ENCODE measurements at places on chromosomes 2 and 18.

DNA sequence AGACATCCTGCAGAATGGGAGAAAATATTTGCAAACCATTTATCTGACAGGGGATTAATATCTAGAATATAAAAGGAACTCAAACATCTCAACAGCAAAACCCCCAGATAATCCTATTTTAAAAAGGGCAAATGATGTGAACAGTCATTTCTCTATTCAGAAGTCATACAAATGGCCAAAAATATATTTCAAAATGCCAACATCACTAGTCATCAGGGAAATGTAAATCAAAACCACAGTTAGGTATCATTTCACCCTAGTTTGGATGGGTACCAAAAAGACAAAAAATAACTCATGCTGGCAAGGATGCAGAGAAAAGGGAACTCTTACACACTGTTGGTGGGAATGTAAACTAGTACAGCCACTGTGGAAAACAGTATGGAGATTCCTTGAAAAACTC, 70.0 kb downstream of the TBR1 start:
- no peak for DNase-seq

- no peak for DNase-seq
Measured at GRCh38 chr2:59900728-59901452, 652.6 kb downstream of the BCL11A start.

GRCh38 chr2:167916756-167917155, 330.6 kb downstream of the STK39 start:
- DNase-seq: no peak

DNA sequence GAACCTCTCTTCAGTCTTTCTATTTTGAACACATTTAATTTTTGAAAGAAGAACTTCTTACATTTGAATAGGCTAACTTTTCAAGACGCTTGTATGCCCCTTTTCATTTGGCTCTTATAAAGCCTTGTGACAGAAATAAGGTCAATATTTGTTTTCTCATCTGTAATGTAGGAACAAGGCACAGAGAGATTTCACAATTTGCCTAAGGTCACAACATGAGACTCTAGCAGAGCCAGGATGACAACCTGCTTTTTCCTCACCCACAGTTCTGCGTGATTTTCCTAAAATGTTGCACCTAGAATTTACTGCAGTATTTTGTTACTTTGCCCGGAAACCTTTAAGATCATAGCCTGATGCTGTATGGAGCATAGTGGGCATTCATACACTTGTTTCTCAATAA, 67.4 kb downstream of the TXNL1 start:
- no peak for DNase-seq

DNA sequence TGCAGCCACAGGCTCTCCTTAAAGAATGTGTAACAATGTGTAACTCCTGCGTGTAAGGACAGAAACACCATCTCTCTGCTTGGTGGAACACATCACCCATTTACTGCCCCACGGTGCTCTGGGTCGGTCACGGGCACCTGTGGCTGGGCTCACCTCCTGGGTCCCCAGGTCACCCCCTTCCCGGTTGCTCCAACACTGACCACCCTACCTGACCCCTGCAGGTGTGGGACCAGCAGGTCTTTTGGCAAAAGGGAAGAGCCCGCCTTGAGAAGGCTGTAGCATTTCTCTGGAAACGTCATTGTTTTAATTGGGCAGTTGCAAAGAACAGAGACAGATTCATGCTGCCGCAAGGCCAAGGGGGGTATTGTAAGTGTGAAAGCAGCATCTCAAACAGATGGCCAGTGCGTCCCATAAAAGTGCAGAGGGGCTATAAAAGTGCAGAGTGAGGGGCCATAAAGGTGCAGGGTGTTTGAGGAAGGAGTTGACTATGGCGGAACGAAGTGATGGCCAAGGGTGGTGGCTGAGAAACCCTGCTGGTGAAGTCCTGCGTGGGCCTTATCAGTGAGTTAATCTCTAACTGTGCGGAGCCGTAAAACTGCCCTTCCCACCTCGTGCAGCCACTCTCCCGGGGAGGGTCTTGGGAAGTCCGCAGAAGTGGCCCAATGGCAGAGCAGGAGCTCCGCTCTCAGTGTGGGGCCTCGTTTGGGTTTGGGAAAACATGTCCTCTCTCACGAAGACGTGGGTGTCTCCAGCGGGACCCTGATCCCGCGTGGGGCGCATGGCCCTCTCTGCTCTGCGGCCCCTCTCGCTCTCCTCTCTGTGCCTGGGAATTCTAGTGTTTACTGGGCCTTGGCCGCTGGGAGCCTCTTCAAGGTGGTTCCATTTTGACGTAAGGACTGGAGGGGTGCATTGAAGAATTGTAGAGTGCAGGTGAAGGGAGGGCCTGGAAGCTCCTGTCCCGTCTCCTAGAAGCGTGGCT, 13.7 kb upstream of the NEU4 start:
- DNase-seq: no peak

DNA sequence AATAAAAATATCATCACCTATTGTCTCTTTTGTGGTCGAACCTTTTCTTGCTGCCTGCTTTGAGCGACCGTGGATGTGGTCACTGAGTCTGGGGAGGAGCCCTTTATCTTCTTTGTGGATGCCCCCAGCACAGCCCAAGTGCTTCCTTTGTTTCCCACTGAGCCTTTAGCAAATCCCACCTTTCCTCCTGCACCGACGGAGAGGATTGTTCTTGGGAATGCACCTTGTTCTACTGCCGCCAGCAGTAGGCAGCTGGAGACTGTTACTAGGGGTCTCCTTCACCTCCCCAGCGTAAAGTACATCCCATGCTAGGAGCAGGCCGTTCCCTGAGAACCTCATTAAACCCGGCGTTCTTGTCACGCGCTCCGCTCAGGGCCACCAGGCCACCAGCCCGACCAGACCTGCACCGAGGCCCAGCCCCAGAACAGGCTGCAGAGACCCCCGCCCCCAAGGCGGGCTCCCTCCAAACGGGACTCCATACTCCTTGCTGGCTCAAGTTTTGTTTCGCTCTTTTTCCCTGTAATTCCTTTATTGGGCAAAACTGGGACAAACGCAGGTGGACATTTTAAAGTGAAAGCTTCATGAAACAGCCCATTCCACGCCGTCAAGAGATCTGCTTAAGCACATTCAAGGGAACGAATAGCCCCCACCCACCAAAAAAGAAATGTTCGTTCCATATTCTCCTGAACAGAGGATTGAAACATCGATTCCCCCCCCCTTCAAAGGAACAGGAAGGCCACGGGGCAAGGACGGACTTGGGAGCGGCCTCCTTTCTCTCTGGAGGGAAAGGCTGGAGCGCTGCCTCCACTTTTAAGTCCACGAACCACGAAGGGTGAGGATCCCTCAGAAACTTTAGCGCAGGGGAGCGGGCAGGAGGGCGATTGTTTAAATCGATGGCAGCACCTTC, 1.1 kb upstream of the MAT2A start:
- DNase-seq: peak; percentile 20

DNA sequence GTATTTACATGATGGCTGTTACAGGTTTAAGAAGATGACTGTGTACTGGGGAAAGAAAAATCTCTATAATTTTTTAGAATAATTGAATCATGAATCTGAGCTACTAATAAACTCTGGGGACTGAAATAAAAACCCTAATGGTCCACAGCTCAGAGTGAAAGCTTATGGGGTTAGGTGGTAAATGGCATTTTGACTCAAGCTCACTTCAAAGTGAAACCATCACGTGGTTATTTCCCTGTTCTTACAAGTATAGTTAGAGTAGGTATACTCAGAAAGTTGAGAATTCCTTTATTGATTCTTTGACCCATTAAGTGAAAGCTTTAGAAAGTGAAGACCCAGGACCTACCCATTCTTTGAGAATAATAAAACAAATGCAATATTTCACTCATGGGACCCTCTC, 626.2 kb upstream of the SETBP1 start:
- no peak for DNase-seq

GRCh38 chr18:63689064-63689463, 13.7 kb upstream of the SERPINB11 start:
- no peak for DNase-seq

- DNase-seq: no peak
Measured at GRCh38 chr2:5076599-5076998, 615.6 kb upstream of the SOX11 start.

DNA sequence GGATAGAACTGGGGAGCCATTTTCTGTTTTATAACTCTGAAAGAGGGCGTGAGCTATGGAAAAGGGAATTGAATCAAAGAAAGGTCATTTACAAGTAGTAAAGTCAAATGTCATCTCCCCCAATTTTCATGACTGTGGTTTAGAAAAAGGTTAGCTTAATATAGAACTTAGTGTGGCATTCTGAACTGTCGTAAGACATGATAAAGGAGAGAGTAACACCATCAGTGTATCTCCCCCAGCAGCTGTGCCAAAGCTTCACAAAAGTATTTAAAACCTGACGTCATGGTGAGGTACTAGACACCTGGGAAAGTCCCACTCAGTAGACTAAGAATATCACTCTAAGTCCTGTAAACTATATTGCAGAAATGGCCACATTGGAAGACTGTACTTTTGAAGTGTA, 5.8 kb upstream of the IKZF2 start:
- no peak for DNase-seq

DNA sequence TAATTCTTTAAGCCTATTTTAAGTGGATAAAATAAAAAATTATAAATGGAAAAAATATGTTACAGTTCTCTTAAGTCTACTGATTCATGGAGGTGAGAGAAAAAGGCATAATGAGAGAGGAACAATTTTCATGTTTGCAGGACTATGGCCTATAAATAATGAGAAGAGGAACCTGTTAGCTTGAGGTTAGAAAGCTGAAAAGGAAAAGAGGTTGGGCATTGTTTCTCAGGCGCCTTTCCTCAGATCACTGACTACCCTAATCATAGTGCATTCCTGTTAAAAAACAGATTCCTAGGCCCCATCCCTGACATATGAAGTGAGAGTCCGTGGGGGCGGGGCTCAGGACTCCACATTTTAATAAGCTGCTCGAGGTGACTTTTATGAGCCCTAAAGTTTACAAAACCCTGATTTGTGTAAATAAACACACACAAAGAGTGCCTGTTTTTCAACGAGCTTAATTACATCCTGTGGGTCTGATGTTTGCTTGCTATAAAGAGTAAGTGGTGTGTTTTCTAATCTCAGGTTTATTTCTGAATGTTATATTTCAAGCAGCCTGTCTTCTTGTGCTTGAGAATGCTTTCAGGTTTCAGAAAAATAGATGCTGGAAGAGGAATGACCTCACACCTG, 335.5 kb downstream of the CLIP4 start:
- DNase-seq: no peak

- DNase-seq: no peak
Measured at GRCh38 chr2:85864654-85865053, 24.1 kb downstream of the ST3GAL5 start.

DNA sequence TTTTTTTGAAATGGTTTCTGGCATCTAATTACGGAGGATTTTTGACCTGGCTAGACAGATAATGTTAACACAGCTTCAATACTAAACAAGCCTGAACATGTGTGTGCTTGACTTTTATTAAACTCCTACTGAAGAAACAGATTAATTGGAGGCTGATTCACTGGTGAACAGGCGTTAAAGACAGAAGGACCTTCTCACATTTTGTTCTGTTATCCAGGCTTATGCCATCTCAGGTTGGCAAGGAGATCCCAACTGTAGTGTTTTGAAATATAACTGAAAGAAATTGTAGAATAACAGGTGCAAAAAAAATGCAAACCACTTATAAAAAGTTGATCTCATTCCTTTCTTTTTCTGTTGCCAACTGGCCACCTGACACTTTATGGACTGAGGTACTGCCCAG, 269.6 kb downstream of the ARHGAP15 start:
- no peak for DNase-seq

DNA sequence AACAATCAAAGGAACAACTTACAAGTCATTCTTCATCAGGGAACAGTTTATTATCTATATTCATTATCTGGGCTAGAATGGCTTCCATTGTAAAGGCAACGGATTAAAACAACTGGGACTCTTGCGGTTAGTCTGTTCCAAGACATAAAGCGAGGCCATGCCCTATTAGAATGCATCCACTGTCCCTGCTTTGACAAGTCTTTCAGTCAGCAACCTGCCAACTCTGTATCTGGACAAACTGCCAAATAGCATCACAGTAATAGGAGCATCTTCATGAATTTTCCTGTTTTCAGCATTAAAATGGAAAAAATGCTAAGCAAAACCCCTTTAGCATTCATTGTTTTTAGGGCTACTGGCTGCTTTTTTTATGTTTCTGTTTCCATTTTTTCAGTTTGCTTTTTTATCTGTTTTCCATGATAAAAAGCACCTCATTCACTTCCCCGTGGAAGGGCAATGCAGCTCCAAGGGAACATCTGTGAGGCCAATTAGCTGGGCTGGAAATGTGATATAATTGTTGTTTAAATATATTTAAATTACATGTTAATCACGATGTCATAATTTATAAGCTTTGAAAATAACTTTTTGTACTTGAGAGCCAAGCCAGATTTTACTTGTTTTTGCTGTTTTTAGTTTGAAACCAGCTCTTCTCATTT, 834.3 kb downstream of the CPS1 start:
- DNase-seq: no peak

- DNase-seq: no peak
Measured at GRCh38 chr2:21916934-21917522, 793.3 kb downstream of the TDRD15 start.

DNA sequence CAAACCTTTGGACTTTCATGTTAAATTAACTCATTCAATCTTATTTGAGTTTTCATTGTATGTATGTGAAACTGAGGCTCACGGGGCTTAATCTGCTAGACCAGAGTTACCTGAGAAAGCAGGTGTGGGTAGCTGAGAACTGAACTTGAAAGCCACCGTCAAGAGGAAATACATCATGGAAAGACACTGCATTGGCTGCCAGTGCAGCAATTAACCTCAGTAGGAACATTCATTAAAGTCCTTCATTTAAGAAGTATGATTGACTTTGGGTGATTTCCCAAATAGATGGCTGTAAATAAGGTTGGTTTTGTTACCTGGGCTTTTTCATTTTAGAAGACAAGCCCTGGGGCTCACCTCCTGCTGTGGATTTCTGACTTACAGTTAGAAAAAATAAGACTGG, 36.5 kb upstream of the MGAT5 start:
- no peak for DNase-seq

- no peak for DNase-seq
Measured at GRCh38 chr2:170224692-170225294, 46.8 kb downstream of the MYO3B start.

- no peak for DNase-seq
Measured at GRCh38 chr2:20674309-20674965, 7.5 kb downstream of the GDF7 start.

GRCh38 chr18:59820663-59821062, 79.1 kb upstream of the PMAIP1 start:
- DNase-seq: no peak

GRCh38 chr2:206585335-206585734, 57.0 kb upstream of the FAM237A start:
- DNase-seq: no peak

- DNase-seq: no peak
Measured at GRCh38 chr2:84532291-84532690, 16.0 kb downstream of the DNAH6 start.

- DNase-seq: no peak
Measured at GRCh38 chr18:46061387-46061786, 10.7 kb downstream of the PSTPIP2 start.

- DNase-seq: no peak
Measured at GRCh38 chr18:37935086-37935485, 369.5 kb upstream of the CELF4 start.

All from activated T-helper 9 cell treated with anti-CD3 and anti-CD28 coated beads, Interleukin-2, amount 50 U/mL, for 16 hours (primary cell).